ENCODE measurements at places on chromosomes 3 and 15. TPM values are rescaled to one million over a fixed set of nuclear protein-coding genes. Genes with fewer than 3 reads are reported as not detected.

- peak; percentile 70 for DNase-seq
Observed at GRCh38 chr3:118882353-118882947, 152.2 kb downstream of the IGSF11 start.

DNA sequence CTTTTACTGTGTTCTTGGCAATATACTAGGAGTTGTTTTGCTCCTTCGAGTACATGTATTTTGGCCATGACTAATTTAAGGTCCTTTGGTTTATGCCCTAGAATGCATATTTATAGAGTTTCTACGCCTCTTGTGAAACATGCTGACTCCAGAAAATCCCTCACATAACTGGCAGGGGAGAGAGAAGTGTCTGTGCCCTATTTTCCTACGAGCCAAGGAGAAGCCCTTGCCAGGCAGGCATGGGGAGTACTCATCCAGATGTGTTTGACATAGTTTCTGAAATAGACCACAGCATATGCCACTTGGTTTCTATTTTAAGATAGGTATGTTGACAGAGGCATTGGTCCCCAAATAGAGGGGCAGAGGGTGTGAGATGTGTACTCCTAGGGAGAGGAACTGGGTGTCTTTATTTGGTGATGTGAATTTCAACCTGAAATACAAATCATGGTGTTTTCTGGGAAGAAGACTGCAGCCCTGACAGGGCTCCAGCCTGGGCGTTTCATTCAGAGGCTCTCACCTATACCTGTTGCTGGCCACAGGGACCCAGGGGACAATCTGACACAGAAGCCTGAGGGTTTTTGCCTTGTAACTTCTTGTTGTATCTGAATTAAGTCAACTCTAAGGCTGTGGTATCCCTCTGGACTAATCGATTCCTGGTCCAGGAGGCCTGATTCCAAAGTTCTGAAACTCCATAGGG lies 267.8 kb upstream of the C2CD4B start:
- no peak for DNase-seq

- DNase-seq = peak; percentile 90
Observed at GRCh38 chr15:61834076-61834697, 226.1 kb downstream of the VPS13C start.

DNA sequence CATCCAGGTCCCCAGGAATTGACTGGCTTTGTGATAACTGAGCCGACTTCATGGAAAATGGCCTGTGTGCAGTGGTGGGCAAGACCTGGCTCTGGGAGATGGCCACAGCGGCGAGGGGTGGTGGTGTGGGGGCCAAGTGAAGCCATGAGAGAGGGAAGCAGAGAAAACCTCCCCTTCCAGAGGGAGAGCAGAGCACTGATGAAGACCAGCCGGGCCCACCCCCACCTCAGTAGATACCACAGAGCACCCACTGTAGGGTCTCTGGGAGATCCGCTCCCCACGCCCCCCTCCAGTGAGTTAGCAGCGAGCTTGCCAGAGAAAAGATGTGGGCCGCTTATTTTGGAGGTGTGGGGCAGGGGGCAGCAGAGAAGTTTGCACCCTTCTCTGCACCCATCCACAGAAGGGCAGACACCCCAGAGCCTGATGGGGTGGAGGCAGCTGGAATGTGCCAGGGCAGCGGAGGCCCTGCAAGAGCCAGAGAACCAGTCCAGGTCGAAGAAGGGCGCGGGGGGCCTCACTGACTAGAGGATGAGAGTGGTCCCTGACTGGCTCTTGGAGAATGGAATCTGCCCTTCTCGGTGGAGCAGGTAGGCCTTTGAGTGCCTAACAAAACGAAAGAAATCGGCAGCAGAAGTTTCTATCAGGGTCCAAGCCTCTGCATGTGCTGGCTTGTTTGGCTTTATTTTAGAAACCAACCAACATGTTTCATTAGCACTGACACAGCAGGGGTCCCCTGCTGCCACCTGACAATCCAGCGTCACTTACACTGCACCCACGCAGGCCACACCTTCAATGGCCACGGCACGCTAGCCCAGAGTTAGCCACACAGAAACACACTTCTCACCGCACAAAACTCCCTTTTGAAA lies 28.3 kb downstream of the MELTF start:
- DNase-seq = no peak

DNA sequence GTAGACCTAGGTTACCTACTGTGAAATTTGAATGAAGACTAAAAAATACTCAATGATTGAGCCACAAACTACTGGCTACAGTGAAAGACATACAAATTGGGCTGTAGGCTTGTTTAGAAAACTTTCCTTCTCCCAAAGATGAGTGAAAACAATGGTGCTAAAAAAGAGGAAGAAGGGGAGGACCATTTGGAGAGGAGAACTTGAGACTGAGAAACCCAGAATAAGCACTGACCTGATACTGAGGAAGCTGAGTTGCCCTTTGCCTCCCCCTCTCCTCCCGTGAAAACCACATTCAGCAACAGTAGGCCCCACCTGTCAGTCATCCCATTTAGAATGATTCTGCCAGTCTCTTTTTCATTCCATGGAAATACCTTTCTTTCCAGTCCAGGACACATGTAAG lies 484.0 kb upstream of the TGFBR2 start:
- no peak for DNase-seq

- peak; percentile 51 for DNase-seq
Observed at GRCh38 chr3:96863129-96863740, 48.8 kb downstream of the EPHA6 start.

- DNase-seq = no peak
Observed at GRCh38 chr3:144375088-144375487, 403.5 kb downstream of the DIPK2A start.

GRCh38 chr15:41713047-41713446 lies 52.8 kb downstream of the MGA start:
- DNase-seq = no peak

GRCh38 chr3:136311968-136312367 lies 61.8 kb downstream of the PCCB start:
- DNase-seq = no peak

- DNase-seq = no peak
Observed at GRCh38 chr3:17431004-17431403, 311.4 kb downstream of the TBC1D5 start.

DNA sequence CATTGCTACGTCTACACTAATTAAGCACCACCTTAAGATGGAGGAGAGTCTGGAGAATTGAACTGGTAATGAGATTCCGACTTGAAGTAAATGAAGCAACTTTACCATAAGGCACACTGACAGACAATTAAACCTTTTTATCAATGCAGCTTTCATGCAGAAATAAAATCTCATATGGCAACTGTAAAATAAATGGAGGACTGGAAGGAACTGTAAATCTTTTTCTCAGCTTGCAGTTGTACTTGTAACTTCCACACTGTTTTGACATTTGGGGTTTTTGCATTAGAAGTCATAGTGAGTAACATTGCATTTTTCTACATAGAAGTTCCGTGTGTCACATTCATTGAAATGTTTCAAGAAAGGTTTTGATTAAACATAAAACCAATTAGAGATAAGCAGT lies 705.3 kb downstream of the NLGN1 start:
- no peak for DNase-seq

DNA sequence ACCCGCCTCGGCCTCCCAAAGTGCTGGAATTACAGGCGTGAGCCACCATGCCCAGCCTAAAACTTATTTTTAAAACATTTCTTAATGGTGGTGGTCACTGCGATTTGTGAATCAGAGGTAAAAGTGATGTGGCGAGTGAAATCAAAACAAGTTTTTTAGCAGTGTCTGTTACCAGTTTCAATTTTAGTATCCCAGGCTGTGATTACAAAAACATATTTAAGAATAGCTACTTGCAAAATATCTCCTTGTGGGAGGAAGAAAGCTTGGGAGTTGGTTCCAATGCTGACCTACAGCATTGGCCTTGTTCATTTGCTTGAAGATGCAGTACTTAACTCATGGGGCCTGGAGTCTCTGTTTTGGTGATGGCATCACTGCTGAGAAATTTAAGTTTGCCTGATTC lies 4.5 kb downstream of the RAB7A start:
- no peak for DNase-seq

- no peak for DNase-seq
Observed at GRCh38 chr15:56053046-56053400, 59.6 kb upstream of the NEDD4 start.

- DNase-seq = no peak
Observed at GRCh38 chr15:90697175-90697574, 20.0 kb upstream of the BLM start.

- no peak for DNase-seq
Observed at GRCh38 chr3:192794216-192794615, 66.9 kb upstream of the FGF12 start.

- no peak for DNase-seq
Observed at GRCh38 chr3:117814975-117815374, 1105.4 kb downstream of the TUSC7 start.

- DNase-seq = no peak
Observed at GRCh38 chr15:91620229-91620628, 233.3 kb upstream of the SLCO3A1 start.

- peak; percentile 78 for DNase-seq
Observed at GRCh38 chr3:141680620-141681389, 57.3 kb upstream of the RNF7 start.

- DNase-seq = no peak
Observed at GRCh38 chr3:195256639-195257453, 14.1 kb downstream of the XXYLT1 start.

GRCh38 chr3:15300323-15301078 lies 31.9 kb downstream of the SH3BP5 start:
- DNase-seq = peak; percentile 22

GRCh38 chr15:52642386-52643361 lies 36.5 kb downstream of the ATOSA start:
- no peak for DNase-seq

DNA sequence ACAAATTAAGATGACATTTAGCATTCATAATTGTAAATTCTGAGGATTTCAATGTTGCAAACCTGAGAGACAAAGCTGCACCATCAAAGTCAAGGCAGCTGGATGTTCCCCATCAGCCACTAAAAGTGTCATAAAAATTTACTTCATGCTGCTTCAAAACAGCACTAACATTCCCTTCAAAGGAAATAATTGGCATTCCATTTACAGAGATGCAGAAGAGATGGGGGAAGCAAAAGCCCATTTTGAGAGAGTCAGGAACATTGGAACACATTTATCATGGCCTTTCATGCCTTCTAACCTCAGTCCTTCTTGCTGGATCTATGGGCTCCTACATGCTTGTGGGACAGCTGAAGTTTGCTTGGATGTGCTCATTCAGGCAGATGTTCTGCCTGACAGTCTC lies 6.4 kb upstream of the TMEM158 start:
- DNase-seq = no peak

CLDN16 gene
- total RNA-seq = 4.8 TPM

INSYN1 gene
- not detected for total RNA-seq

ALDH1A2 gene
- 231 TPM for total RNA-seq

SLC9C1 gene
- total RNA-seq = not detected

ERC2 gene
- 1.3 TPM for total RNA-seq

NR2E3 gene
- 0.83 TPM for total RNA-seq

EEFSEC gene
- 38.9 TPM for total RNA-seq

DNAH1 gene
- 13.1 TPM for total RNA-seq

KLF15 gene
- total RNA-seq = 8.2 TPM

HRH1 gene
- 9.1 TPM for total RNA-seq

HTR3E gene
- total RNA-seq = not detected

GPR149 gene
- total RNA-seq = not detected

FBXO40 gene
- total RNA-seq = not detected

CHRM5 gene
- total RNA-seq = not detected

Measured in Calu3 (cell line).